GM03348 (cell line): ENCODE measurements at places on chromosomes 5 and 9.

GRCh38 chr9:124853605-124854143 is 414 bp downstream of the WDR38 start:
- DNase-seq, result no peak

DNA sequence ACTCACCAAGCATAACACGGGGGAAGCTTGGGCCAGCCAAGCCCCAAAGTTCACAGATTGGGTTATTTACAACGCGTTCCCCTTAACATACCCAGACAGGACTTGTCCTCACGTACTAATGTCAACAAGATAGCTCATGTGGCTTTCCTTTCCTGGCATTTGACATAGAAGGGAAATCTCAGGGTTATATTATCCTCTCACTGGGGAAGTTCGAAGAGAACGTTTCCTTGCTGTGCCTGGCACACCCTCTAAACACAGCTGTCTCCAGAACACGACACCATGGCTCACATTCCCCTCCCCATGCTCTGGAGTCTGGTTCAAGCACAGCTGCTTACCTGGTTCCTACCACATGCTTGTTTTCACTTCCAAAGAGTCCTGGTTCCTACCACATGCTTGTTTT is 46.8 kb upstream of the OTULINL start:
- no peak for DNase-seq

DNA sequence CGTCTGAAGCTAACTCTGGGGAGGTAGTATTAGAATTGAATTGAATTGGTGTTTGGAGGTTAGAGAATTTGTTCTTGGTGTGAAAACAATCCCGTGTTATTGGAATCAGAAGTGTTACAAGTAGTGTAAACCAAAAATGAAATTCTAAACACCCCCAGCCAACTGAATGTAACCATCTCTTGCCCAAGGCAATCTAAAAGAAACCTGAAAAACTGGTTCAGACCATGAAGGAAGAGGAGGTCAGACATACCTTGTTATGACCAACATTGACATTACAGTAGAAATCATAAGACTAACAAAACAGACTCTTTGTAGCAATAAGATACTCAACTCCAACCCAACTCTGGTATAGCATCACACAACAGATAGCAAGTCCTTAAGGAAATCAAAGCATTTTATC is 159.0 kb downstream of the TUSC1 start:
- DNase-seq, result no peak

- DNase-seq, result no peak
These were observed 149.3 kb downstream of the FBXO4 start for GRCh38 chr5:42074353-42074752.

GRCh38 chr5:1249366-1250280 is 24.4 kb downstream of the SLC6A18 start:
- no peak for DNase-seq

GRCh38 chr5:95841914-95842812 is 19.6 kb upstream of the GLRX start:
- DNase-seq, result peak; percentile 77

GRCh38 chr5:175457466-175457865 is 13.5 kb upstream of the DRD1 start:
- DNase-seq, result no peak

GRCh38 chr9:5301544-5301943 is 3.0 kb downstream of the RLN2 start:
- no peak for DNase-seq

DNA sequence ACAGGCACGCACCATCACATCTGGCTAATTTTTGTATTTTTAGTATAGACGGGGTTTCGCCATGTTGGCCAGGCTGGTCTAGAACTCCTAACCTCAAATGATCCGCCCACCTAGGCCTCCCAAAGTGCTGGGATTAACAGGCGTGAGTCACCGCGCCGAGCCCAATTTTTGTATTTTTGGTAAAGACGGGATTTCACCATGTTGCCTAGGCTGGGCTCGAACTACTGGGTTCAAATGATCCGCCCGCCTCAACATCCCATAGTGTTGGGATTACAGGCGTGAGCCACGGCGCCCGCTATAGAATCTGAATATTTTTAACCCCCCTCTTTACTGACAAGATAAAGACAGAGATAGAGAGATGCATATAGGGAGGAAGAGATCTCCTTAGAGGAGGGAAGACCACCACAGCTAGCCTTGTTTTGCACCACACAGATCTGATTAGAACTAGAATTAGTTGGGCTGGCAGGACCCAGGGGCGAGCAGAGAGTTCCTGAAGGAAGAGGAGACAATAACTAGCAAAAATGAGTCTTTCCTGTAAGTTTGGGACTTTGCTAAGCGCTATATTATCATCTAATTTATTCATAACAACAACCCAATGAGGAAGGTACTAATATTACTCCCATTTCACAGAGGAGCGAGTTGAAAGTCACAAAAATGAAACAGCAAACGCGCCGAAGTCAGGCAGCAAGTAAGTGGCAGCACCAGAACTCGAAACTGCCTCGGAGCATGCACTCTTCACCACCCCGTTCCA is 1.5 kb upstream of the ANKHD1 start:
- DNase-seq, result no peak

GRCh38 chr9:116322521-116322920 is 168.9 kb downstream of the PAPPA start:
- peak; percentile 55 for DNase-seq

GRCh38 chr9:134063088-134063570 is 4.7 kb downstream of the BRD3 start:
- DNase-seq, result no peak
